ENCODE measurements at places on chromosomes 7 and 10. TPM values are rescaled to one million over a fixed set of nuclear protein-coding genes. Genes with fewer than 3 reads are reported as not detected.

DNA sequence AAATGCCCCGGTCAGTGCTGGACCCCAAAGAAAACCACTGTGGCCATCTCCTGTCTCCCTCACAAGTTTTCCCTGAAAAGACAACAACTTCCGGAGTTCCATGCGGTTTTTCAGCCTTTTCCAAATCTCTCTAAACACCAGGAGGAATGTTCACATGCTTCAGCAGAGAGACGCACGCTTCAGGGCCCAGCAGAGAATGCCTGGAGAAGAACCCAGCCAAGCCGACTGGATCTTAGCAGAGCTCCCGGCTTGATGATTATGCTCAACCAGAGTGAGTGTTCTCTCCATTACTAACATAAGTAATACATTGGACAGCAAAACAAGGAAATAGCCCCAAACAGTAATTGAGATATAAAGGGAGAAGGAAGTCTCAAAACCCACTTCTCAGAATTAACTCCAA is 17.9 kb downstream of the PRKCQ start:
- no peak for DNase-seq

DNA sequence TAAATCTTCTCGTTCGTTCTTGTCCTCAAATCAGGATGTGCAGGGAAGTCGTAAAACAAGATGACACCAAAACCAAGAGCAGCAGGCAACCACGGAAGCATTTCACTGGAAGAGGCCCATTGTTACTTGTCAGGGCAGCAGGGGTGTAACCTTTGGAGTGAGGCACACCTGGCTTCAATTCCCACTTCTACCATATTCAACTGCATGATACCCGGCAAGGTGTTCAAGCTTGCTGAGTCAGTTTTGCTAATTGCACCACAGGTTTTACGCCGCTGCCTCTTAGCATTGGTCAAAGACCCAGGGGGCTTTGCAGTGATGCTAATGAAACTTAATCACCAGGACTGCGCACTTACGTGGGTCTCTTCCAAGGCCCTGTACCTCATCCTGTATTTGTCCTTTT is 50.0 kb upstream of the PTER start:
- no peak for DNase-seq

DNA sequence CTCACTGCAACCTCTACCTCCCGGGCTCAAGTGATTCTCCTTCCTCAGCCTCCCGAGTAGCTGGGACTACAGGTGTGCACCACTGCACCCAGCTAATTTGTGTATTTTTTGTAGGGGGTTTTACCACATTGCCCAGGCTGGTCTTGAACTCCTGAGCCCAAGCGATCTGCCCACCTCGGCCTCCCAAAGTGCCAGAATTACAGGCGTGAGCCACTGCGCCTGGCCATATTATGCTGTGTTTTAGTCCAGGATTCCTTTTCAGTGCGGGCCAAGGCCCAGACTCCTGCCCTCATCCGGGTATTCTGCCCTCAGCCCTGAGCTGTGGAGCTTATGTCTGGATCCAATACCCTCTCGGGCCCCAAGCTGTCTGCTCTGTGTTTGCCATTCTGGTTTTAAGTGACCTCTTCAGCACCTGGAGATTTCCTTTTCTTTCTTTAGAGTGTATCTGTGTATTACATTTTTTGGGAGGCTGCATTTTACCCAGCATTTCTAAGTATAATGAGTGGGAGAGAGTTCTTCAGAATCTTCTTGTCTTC is 114.9 kb downstream of the BUB3 start:
- no peak for DNase-seq

DNA sequence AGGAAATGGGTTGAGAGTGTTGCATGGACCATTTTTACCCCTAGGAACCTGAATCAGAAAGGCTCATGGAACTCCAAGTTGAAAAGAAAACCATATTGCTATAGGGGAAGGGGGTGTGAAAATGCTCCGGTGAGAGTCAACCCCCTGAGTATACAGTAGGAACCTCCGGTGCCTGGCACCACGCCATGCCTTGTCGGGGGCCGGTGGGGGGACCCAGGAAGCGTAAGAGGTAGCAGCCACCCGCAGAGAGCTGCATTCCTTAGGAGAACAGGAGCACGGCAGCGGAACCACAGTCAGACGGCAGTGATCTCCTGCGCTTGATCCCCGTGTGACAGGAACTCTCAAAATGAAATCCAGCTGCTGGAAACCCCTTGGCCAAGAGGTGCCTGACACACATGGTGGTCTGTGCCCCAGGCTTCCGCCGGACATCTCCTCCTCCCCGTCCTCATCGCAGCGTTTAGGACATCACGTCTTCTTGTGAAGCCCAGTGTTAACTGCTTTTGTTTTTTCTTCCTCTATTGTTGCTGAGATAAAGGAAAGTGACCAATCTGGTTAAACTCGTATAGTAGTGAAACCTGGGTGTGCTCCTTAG is 186.8 kb downstream of the CELF2 start:
- DNase-seq, result no peak

- DNase-seq, result no peak
Measured at GRCh38 chr10:71648254-71648932, 71.2 kb downstream of the C10orf105 start.

- no peak for DNase-seq
Measured at GRCh38 chr7:47078241-47078640, 503.7 kb downstream of the TNS3 start.

ITPRID1 gene
- not detected for total RNA-seq

- DNase-seq, result no peak
Measured at GRCh38 chr7:55053651-55054571, 35.1 kb downstream of the EGFR start.

DNA sequence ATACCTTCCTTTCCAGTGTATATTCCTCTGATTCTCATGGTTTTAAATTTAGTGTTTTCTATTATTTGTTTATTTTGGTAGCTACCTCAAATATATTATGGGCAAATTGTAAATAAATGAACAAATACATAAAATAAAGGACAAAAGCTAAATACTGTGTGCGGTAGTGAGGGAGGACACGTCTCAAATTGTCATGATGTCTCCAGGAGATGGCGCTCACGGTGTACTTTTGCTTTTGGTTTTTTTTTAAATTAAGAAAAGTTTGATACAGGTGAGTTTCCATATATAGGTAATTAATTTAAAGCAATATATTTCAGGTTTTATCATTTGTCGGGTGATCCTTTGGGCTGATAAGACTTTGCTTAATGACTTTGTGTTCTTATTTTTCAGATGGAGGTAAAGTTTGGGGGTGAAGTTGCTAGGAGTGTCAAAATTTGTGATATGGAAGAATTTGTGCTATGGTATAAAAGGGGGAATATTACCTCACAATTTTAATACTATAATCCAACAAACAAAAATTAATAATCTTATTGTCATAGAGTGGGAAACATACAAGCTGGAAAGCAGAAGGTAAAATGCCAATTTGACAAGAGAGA is 68.4 kb upstream of the TMEM229A start:
- no peak for DNase-seq

DNA sequence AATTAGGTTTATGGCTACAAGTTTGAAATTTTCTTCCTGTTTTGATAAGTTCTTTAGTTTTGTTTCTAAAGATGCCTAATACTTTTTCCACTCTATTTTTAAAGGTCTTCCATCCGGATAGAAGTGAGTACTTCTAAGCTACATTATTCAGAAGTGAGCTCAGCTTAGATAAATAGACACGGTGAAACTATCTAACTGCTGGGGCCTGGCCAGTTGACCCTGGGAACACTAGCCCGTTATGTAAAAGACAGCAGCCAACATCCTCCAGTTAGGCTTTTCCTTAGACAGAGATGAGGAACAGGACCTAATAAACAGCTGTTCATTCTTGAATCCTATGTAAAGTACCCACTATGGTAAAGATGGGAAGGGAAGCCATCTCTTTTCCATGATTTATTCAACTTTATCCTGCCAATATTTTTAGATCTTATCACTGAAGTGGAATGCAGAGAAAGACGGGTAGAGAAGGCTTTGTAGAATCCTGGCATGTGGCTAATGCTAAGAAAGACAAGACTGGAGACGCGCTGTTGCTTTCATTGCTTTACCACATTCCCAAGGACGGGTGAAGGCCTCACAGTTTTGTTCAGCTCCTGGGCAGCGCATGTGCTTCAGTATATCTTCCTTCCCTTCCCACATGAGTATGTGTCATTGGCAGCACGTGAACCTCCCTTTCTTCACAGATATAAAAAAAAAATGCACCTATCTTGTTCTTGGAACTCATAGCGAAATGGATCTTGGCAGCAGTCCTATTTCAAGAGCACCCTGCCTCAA is 340.0 kb upstream of the MEOX2 start:
- no peak for DNase-seq

BHLHA15 gene
- not detected for total RNA-seq

PNLIPRP3 gene
- not detected for total RNA-seq

DNA sequence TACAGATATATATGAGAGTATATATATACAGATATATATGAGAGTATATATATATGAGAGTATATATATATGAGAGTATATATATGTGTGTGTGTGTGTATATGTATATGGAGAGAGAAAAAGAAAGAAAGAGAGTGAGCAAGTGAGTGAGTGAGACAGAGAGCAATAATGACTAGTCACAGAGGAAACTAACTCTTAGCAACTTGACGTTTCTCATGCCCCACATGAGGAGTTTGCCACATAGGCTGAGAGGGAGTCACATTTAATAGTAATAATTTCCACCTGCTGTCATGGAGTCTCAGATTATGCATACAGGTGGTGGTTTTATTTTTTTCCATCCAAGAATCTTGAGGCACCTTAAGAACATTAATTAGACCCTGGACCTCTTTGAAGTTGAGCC is 199.9 kb downstream of the GATA3 start:
- DNase-seq, result no peak

DNA sequence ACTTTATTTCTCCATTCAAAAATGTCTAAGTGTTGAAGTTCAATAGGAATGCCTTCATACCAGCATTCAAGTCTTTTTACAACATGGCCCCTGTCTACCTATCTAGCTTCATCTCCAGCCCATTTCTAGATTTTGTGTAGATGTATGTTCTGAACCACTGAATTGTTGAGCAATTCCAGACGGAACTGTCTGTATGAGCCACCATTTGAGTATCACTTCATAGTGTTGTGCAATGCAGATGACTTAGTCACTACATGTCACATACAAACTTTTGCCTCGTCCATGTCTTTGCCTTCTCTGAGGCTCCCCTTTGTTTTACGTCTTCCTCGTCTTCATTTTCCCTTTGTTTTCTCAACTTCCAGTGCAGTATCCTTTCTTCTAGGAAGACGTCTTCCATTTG is 118.1 kb downstream of the INHBA start:
- no peak for DNase-seq

NRBF2 gene
- 18.2 TPM for total RNA-seq

Measured in CD4-positive, alpha-beta memory T cell (primary cell).